ENCODE measurements at places on chromosomes 11 and 22.

GRCh38 chr11:78310500-78310909, 107.1 kb downstream of the GAB2 start:
- peak; percentile 40 for DNase-seq

GRCh38 chr11:31820438-31820818, 9.3 kb upstream of the PAX6 start:
- no peak for DNase-seq

GRCh38 chr11:116454020-116454645, 318.7 kb downstream of the BUD13 start:
- peak; percentile 21 for DNase-seq

DNA sequence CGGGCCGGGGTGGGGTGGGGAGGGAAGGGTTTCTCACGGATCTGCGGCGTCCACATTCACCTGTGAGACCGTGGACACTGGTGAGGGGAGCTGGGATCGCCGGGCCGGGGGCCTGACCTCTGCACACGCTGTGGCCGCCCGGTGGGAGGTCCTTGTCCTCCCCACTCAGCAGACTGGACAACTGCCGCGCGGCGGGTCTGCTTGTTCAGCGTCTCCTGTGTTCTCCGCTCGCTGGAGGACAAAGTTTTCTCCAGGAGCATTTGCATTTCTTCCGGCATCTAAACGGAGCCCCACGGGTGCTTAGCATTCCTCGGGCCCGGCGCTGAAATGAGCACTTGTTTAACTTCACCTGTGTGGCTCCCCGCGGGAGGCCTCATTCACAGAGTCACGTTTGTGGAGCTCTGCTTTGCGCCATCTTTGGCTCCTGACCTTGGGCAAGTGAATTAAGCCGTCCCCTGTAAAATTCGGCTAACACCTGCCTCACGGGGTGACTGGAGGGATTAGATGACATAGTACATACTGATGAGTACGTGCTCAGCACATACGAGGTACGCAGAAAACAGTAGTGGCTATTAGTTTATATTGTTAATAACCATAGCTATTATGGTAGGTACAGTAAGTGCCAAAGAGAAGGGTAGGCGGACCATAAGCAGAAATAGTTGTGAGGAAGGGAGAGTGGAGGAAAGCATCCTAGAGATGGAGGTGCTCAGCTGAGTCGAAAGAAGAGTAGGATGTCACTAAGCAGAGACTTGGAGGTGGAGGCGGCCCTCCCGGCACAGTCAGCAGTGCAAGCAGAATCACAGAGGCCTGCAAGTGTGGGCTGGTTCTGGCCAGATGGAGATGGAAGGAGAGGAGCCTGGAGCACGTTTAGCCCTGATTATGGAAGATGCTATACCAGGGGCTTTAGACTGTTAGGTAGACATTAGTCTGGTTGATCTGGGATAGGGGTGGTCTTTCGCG, 885 bp downstream of the TRMU start:
- DNase-seq: no peak

- no peak for DNase-seq
These were observed 61.8 kb downstream of the UBASH3B start for GRCh38 chr11:122717264-122717867.

GRCh38 chr11:12193515-12194336, 83.3 kb downstream of the MICAL2 start:
- DNase-seq: no peak

DNA sequence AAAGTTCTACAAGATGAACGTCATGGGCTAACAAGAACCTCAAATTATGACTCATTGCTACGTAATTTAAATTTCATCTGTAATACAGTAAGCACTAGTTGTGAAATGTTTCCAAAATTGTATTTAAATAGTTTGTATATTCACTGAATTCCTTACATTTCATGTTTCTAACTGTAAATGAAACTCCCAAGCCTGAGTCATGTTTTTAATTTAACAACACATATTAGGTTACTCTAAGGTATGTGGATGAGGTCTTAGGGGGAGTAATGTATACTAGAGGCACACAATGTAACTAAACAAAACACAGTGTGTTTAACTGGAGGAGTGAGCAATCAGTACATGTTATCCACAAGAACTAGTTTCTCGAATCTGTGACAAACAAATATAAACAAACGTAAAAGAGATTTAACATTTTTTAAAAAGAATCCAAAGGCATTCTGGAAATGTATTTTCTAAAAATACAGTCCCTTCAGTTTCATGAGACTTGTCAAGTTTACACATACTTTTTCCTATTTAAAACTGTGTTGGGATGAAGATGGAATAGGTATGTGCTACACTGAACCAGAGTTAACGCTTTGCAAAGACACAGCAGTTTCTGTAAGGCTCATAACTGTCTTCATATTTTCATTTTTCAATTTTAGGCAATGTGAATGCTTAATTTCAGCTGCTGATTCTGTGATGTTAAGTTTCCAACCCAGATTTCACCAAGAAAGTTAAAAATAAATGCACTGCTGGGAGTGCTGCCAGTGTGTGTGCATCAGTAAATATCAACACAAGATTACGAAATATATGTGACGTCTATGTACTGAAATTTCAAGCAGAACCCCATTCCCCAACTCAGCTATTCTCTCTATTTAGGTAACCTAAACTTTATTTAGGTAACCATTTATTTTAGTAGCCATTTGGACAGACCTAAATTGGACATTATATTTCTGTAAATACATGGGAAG, 52.6 kb downstream of the PITPNB start:
- DNase-seq: peak; percentile 63

- no peak for DNase-seq
These were observed 120.8 kb upstream of the POU2AF2 start for GRCh38 chr11:111124724-111125123.

DNA sequence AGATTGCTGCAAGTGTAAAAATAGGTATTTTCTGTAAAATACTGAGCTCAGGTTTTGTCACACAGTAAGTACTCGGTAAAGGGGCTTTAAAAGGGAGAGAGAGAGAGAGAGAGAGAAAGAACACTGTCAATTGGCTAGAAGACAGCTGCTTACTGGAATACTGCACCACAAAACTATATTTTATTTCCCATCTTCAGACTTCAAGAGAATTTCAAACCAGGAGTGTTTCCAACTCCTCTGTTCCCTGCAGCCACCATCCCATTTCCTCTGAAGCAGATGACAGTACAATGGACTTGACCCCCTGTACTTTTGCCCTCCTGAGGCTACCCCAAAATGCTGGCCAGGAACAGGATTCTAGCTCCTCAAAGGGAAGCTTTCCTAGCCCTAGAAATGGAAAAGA, 89.7 kb downstream of the RELT start:
- DNase-seq: no peak

DNA sequence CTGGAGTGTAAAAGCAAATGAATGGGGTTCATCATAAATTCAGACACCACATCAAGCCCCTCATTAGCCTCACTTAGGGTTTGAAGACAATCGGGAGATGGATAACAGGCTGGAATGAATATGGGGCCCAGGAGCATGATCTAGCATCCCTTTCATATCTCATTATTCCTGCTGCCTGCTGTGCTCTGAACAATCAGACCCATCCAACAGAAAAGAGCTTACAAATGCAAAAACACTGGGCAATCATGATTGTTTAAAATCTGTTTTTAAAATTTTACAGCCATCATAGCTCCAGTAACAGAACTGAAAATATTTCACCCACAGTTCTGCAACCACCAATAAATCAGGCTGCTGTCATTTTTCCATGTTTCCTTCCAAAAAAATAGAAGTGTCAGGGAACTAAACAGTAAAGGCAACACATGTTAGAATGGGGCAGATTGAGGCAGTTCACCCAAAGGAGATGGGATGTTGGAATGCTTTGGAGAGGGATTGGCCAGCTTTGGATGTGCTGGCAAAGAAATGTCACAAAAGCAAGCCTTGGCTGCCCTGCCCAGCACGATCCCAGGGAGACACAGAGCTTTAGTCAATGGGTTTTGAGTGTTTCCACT, 47.8 kb upstream of the BMAL1 start:
- no peak for DNase-seq

DNA sequence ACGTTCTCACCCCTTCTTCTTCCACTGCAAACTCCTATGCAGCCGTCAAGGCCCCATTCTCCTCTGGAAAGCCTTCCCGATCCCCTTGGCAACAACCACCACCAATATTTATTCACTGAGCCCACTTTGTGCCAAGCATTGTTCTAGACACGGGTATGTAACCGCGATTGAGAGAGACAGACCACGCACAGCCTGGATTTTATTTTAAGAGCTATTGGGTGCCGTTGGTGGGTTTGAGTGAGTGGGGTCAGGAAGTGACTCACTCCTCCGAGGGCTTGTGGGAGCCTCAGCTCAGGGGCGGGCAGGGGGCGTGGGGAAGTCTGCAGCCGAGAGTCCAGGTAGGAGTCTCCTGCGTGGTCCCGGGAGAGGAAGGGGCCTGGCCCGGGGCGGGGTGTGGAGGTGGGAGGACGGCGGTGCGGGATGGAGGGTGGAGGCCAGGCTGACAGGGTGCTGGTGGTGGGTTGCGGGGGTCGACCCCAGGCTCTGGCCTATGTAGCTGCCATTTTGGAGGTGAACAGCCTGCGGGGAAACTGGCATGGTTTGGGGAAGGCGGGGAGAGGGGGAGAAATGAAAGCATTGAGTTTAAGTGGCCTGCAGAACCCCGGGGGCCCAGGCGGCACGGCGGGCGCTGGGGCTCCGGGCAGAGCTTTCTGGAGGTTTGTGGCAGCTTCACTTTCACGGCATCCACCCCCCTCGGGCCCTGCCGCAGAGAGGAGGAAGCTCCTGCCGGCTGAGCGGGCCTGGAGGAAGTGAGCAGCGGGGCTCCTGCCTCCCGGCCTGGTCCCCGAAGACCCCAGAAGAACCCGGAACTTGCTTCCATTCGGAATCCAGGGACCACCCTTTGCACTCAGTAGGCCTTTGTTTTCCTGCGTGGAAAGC, 547 bp downstream of the PARVG start:
- DNase-seq: no peak

GRCh38 chr11:103097279-103097678, 5.3 kb upstream of the DCUN1D5 start:
- no peak for DNase-seq

GRCh38 chr11:69908511-69909220, 89.5 kb upstream of the FGF3 start:
- DNase-seq: no peak

- DNase-seq: no peak
These were observed 1.3 kb upstream of the GDPD4 start for GRCh38 chr11:77302752-77303151.

DNA sequence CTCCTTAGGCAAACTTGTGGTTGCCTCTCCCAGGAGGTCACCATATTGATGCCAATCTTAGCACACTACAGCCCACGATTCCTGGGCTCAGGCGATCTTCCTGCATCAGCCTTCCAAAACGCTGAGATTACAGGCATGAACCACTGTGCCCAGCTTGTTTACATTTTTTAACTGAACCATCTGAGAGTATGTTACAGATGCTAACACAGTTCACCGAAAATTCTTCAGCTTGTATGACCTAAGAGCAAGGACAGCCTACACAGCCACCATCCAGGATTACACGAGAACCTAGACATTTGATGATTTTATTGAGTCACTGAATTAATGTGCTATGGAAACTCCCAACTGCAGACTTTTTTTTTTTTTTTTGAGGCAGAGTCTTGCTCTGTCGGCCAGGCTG, 5.8 kb upstream of the LGALS1 start:
- no peak for DNase-seq
